ENCODE measurements at places on chromosomes 3 and 15. TPM values are rescaled to one million over a fixed set of nuclear protein-coding genes. Genes with fewer than 3 reads are reported as not detected.

GRCh38 chr3:73674280-73674679 is 49.5 kb upstream of the PDZRN3 start:
- no peak for DNase-seq

DNA sequence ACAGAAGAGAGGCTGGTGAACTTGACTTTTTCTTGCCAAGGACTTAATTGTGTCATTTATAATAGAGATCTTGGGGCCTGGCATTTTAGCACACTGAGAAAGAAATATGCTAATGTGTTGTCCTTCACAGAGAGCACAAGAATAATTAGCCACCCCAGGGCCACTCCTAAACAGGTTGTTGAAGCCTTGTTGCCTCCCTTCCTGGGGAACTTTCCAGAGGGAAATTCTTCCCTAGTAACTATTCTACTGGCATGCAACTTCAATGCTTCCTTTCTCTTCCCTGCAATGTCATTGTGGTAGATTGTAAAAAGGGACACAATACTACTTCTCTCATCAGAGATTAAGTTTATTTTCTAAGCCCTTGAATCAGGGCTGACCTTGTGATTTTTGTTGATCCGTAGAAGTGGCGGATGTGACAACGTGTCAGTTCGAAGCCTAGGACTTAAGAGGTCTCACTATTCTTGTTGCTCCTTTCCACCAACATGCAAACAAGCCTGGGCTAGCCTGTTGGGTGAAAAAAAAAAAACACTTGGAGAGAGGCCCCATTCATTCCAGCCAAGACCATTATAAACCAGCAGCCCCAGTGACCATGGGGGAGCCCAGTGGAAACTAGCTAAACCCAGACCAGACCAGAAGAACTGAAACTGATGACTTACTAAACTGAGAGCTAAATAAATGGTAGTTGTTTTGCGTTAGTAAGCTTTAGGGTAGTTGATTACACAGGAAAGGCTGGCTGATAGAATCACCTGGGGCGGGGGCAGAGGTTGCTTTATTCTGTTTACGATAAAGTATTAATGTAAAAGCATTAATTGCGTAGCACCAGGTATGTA is 287.2 kb downstream of the SHQ1 start:
- no peak for DNase-seq

- DNase-seq = peak; percentile 38
Measured at GRCh38 chr15:48285329-48286214, 45.7 kb upstream of the DUT start.

GRCh38 chr3:27827041-27827440 is 104.9 kb upstream of the EOMES start:
- no peak for DNase-seq

DNA sequence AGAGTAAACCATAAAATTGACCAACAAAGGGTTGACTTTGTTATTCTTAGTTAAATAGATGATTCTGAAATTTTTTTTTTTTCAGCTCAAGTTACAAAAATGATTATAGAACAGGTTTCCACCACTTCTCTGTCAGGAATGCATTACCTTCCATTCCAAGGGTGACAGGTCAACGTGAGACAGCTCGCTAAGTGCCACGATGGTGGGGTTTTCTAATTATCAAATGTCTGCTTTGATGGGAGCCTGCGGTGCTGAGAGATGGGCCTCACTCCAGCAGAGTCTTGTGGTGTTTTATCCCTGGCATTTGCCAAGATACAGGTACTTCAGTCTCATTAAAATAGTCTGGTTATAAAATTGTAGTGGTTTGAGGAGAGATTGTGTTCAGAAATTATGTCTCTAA is 80.3 kb downstream of the CGNL1 start:
- no peak for DNase-seq

GRCh38 chr3:32037932-32038267 is 56.4 kb downstream of the ZNF860 start:
- no peak for DNase-seq

GRCh38 chr3:28940530-28940929 is 340.3 kb upstream of the RBMS3 start:
- DNase-seq = peak; percentile 33

DNA sequence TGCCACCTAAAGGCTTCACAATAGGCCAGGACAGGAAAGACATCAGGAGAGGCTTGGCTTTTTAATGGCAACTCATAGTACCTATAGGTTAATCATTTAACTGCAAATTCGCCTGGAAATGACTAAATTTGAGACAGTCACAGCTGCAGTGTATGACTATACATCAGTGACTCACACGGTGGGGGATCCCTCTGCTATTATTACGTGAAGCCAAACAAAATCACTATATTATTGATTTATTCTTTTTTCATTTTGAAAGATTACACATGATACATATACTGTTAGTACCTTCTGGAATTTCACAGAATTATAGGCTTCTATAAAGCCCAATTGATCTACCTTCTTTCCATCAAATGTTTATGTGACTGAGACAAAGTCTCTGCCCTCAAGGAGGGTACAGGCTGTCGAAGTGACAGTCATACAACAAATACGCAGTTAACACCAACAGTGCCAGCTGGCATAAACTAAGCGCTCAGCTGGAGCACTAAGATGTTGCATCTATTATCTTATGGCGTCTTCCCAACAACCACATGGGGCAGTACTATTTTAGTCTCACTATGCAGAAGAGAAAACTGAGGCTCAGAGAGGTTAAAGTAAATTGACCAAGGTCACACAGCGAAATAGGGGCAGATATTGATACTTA is 82.0 kb upstream of the LMOD3 start:
- DNase-seq = peak; percentile 44

DNA sequence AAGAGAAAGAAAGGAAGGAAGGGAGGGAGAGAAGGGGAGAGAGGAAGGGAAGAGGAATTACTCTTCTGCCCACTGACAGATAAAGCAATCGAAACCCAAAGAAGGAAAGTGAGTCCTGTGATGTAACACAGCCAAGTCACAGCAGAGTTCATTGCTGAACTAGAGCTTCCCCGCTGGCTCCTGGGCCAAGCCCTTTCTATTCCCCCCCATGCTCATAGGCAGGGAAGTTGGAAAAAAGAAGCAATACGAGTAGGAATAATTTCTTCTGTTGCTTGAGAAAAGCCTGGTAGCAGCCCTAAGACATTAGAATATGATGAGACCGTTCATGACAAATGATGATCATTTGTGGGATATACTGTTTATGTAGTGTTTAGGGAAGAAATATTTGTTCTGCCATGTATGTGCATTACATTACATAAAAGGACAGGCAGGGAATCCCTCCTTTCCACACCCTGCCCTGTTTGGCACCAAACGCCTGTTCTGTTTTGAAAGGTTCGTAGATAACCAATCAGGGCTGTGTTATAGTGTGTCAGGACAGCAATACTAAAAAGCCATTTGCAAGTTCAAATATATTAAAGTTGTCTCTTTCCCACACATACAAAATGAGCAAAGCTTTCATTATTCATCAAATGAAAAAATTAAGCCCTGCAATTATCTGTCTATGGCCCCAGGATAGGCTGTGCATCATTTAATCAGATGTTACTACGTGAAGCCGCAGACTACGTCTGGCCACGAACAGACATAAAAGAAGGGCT is 111.0 kb upstream of the TRPM1 start:
- DNase-seq = no peak

DNA sequence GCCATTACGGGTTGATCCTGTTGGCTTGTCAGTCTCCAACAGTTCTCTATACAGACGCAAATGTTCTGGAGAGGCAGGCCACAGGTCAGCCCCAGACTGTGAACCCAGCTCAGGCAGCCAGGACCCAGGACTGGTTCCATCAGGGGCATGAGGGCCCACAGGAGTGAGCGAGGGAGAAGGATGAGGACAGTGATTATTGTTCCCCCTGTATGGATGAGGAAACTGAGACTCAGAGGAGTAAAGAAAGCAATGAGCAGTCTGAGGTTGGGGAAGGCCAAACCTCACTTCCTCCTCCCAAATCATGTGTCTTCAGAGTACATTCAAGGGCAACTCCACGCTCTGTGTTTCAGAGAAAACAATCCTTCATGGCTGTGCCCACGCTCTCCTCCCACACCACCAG is 121.9 kb downstream of the RPLP1 start:
- DNase-seq = no peak

GRCh38 chr15:100140527-100141308 is 201.1 kb downstream of the ADAMTS17 start:
- DNase-seq = no peak

GRCh38 chr15:69125236-69125635 is 35.2 kb upstream of the GLCE start:
- DNase-seq = no peak

GRCh38 chr3:30141178-30141581 is 465.2 kb upstream of the TGFBR2 start:
- no peak for DNase-seq

- DNase-seq = no peak
Measured at GRCh38 chr3:63961891-63962290, 49.7 kb upstream of the SCAANT1 start.

DNA sequence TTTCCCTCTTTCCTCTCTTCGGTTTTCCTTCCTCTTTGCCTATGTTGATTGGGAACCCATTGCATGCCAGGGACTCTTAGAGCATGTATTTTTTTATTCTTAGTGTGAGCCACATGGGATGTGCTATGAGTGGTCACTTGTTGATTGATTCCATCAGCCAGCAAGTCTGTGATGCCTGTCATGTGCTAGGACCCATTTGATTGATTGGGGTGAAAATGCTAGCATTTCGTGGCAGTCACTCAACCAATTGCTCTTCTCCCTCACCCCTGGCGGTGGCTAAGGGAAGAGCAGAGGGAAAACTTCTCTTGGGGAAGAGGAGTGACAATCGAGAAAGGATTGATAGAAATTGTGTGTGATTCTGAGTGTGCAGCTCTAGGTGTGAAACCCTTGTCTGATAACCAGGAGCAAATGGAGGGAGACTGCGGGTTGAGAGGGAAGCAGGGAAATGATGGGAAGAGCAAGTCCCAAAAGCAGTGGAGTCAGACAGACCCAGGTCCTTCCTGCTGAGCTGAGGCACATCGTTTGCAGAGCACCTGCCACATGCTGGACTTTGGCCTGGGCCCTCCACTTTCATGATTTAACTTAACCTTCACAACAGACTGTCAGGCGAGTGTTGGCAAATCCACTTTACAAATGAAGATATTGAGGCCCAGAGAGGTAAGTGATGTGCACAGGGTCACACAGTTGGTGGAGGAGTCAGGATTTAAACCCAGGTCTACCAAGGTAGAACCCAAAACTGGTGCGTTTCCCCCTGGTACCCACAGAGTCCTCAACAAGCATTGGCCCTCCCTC is 40.0 kb downstream of the SLC6A11 start:
- DNase-seq = no peak

- no peak for DNase-seq
Measured at GRCh38 chr15:24878153-24878552, 76.6 kb upstream of the SNRPN start.

GRCh38 chr15:76309601-76310330 is 1.5 kb downstream of the ETFA start:
- DNase-seq = no peak

- DNase-seq = no peak
Measured at GRCh38 chr3:77449459-77450350, 409.8 kb downstream of the ROBO2 start.

DNA sequence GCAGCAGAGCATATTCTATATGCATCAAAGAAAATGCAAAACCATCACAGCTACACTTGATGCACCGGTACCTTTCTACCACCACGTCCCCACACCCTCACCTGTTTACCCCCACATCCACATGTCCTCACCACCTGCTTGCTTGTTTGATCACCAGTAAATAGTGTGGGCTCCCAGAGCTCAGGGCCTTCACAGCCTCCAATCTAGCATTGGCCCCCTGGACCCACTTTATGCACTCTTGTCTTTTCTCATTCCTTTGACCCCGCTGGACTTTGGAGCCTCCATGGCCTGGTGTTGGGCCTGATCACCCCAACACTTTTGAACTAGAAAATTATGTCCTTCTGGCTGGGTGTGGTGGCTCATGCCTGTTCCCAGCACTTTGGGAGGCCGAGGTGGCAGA is 190.1 kb downstream of the PDE8A start:
- no peak for DNase-seq

DNA sequence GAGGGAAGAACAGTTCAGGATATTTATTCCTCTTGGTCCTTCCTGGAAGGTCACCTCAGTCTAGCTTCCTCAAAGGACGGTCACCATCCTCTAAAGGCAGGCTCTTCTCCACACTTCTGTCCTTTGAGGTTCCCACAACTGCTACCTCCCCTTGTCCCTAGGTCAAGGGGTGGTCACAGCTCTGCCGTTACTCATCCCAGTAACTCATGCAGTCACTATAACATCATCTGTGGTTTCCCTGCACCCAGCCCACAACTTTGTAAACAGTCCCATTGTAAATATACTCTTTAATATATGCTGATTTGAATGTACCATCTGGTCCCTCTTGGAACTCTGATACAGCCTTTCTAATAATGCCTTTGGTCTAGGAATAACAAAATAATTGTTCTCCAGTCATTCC is 887.4 kb downstream of the FHIT start:
- no peak for DNase-seq

DNA sequence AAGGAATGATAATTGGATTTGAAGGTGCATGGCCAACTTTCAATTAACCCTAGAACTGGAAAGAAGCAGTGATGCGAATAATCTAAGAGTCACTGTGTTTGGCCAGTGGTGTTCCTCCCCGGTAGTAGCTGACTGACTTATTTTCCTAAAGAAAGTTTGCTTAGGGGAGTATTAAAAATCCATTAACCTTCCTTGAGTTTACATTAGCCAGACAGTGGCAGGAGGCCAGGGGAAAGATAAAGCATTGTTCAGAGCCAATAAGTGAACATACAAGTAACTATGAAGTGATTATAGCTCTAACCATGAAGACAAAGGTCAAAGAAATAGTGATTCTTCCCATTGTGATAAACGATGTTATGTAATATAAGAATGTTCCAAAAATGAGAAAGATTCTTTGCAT is 8.9 kb upstream of the TMEM202 start:
- no peak for DNase-seq

GRCh38 chr3:194103983-194104751 is 31.8 kb upstream of the HES1 start:
- no peak for DNase-seq

DNA sequence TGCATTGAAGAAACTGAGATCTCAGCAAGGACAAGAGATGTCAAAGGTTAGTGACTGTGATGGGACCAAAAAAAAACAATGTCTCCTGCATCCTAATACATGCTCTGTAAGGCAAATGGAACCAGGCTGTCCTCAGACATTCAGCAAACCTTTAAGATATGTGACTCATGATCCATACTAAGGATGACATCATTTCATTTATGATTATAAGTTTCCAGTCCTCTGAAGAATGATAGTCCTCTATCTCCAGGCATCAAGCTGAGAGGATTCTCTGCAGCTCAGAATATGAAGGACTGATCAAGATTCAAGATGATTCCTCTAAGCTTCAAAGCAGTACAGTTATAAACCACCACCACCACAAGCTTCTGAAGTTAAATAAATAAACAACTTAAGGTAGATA is 47.6 kb downstream of the SSR3 start:
- no peak for DNase-seq

DNA sequence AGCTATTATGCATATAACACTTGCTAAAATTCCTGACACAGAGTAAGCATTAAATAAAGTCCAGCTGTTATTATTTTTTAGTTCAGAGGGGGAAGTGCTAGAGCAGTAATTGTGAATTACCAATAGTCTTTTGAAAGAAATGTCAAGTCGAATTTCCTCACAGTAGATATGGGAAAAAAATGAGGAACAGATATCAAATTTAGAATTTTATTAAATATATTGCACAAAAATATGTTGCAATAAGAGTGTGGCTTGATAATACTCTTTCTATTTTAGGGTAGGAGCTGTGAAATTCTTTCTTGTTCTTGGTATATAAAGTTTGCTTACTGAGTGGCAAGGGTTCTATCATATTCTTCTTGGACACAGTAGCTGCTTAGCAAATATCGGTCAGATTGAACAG is 181.3 kb downstream of the NFKBIZ start:
- no peak for DNase-seq

Gene CAND2
- total RNA-seq = 1.6 TPM

Gene MUSTN1
- total RNA-seq = 1.2 TPM

Gene SMCO1
- not detected for total RNA-seq

Gene DTX3L
- 46.3 TPM for total RNA-seq

Gene PRRT3
- 17.0 TPM for total RNA-seq

Gene UROC1
- total RNA-seq = not detected
